ENCODE measurements at places on chromosomes 6 and 20. TPM values are rescaled to one million over a fixed set of nuclear protein-coding genes. Genes with fewer than 3 reads are reported as not detected.

The PAK5 gene
- 1.6 TPM for total RNA-seq

The MYB gene
- total RNA-seq: 3.3 TPM

The HLA-DOB gene
- total RNA-seq: 2.6 TPM

The MATN4 gene
- 0.06 TPM for total RNA-seq

The IL20RA gene
- not detected for total RNA-seq

DNA sequence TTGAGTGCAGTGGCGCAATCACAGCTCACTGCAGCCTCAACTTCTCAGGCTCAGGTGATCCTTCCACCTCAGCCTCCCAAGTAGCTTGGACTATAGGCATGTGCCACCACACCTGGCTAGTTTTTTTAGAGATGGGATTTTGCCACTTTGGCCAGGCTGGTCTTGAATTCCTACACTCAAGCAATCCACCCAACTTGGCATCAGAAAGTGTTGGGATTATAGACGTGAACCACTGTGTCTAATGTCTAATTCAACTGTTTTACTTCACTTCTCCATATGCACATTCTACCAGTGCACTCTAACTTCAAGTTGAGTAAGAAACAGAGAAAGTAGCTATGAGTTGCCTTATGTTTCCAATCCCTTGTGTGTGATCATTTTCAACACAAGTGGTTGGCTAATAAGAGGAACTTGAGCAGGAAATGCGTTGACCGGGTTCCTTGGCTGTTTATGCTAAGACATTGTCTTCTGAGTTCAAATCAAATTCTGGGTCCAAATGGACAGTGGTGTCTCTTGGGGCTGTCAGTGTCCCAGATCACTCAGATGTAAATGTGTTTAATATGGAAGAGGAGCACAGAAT, 23.9 kb downstream of the ZNF337 start:
- no peak for DNase-seq
- H3K4me3 ChIP-seq: no peak overlapping the region
- H3K4me1 ChIP-seq: no peaks in the 10 kb centered on the region
- H3K27ac ChIP-seq: no peak overlapping the region

DNA sequence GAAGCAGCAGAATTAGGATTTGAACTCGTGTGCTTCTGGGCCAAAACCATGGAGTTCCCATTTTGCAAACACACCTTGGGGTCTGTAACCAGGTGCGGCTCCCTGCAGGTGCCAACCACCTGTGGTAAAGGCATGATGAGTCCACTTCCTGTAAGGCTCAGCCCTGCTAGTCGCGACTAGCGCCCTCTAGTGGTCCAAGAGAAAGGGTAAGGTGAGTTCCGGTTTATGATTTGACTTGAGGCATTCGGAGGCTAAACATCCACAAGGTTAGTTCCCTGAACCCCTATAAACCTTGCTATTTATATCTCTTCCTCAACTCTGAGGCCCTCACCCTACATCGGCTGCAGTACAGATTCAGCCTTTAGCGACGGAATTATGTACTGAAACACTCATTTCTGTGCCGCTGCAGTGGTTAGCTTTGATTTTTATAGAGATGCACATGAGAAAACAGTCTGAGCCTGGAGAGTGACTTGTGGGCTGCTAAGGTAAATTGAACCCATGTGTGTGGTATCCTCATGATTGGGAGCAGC, 173.4 kb downstream of the PLCB1 start:
- H3K27me3 ChIP-seq: no peaks in the 10 kb centered on the region
- H3K4me3 ChIP-seq: no peak overlapping the region
- DNase-seq: peak; percentile 75
- peaks cover 58% of the 10 kb centered on the region for H3K4me1 ChIP-seq
- no peak overlapping the region for H3K27ac ChIP-seq

DNA sequence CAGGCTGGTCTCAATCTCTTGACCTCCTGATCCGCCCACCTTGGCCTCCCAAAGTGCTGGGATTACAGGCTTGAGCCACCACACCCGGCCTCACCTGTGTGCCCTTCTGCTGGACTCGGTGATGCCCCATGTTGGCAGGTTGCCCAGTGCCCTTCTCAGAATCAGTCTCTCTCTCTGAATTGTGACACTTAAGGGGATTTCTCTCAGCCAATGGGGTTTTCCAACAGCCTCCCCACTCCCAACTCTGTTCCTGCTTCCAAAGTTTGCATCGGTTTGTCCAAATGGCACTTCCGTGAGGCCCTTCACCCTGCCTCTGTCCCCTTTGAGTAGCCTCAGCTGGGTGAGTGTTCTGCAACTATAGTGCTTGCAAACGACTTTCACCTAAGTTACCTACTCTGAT, 3.1 kb upstream of the MRPS10 start:
- H3K27ac ChIP-seq: no peak overlapping the region
- H3K4me3 ChIP-seq: no peak overlapping the region
- peaks cover 6% of the 10 kb centered on the region for H3K4me1 ChIP-seq

DNA sequence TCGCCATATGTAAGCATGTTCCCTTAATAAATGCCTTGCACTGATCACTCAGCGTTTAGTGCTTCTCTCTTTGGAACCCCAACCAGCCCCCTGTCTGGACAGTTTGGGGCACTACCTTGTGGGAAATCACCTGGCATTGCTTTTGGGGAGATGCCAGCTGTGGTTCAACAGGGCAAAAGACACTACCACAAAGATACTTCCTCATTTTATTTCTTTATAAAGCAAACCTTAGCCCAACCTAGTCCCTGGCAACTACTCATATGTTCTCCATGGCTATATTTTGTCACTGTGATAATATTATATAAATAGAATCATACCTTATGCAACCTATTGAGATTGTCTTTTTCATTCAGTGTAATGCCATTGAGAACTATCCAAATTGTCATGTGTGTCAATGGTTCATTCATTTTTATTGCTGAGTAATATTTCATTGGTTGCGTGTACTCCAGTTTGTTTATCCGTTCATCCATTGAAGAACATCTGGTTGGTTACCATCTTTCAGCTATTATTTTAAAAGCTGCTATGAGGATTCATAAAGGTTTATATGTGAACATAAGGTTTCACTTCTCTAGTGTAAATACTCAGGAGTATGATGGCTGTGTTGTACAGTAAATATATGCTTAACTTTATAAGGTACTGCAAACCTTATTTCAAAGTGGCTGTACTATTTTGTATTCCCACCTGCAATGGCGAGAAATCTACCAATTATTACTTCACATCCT, 114.8 kb downstream of the MOXD1 start:
- DNase-seq: no peak
- no peaks in the 10 kb centered on the region for H3K4me1 ChIP-seq
- H3K36me3 ChIP-seq: no peaks in the 10 kb centered on the region
- H3K4me3 ChIP-seq: no peak overlapping the region
- H3K27ac ChIP-seq: no peak overlapping the region
- H3K27me3 ChIP-seq: no peaks in the 10 kb centered on the region

DNA sequence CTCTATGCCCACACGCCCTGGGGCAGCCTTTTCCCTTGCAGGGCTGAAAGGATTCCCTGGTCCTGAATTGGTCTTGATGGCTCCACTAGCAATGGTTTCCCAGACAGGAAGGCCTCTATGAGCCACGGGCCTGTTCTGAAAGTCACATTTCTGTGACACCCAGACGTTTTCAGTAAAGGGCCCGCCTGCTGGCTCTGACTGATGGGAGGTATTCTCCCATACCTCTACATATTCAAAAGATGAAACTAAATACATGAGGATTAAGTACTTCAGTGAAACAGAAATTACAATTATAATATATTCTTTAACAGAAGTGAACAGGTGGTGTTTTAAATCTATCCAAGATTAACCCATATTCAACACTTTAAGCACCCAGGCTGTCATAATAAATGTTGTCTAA, 629.8 kb downstream of the CDH26 start:
- no peaks in the 10 kb centered on the region for H3K36me3 ChIP-seq
- no peaks in the 10 kb centered on the region for H3K27me3 ChIP-seq
- DNase-seq: no peak

- DNase-seq: no peak
- H3K36me3 ChIP-seq: no peaks in the 10 kb centered on the region
- no peak overlapping the region for H3K27ac ChIP-seq
- H3K4me3 ChIP-seq: no peak overlapping the region
- no peaks in the 10 kb centered on the region for H3K4me1 ChIP-seq
Measured at GRCh38 chr20:49351775-49352174, 73.9 kb upstream of the ZNFX1 start.

- H3K27me3 ChIP-seq: no peaks in the 10 kb centered on the region
- H3K4me3 ChIP-seq: no peak overlapping the region
- H3K4me1 ChIP-seq: no peaks in the 10 kb centered on the region
Measured at GRCh38 chr6:54910921-54911320, 64.3 kb downstream of the FAM83B start.

DNA sequence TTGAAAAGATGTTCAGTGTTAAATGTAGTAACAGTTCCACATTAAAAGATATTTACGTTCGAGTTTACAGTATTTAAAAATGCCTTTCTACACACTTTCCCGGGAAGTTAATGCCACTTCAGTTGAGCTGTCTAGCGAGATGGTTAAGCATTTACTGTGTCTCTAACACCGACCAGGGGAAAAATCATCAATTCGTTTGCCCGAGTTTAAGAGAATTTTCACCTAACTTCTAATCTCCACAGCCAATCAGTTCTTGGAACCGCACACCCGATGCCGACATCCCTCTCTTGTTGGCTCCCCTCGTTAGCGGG, 58.2 kb downstream of the FAM217A start:
- peaks cover 25% of the 10 kb centered on the region for H3K4me1 ChIP-seq
- peak overlapping the region; percentile 94 for H3K4me3 ChIP-seq
- DNase-seq: no peak
- peak overlapping the region; percentile 96 for H3K27ac ChIP-seq

DNA sequence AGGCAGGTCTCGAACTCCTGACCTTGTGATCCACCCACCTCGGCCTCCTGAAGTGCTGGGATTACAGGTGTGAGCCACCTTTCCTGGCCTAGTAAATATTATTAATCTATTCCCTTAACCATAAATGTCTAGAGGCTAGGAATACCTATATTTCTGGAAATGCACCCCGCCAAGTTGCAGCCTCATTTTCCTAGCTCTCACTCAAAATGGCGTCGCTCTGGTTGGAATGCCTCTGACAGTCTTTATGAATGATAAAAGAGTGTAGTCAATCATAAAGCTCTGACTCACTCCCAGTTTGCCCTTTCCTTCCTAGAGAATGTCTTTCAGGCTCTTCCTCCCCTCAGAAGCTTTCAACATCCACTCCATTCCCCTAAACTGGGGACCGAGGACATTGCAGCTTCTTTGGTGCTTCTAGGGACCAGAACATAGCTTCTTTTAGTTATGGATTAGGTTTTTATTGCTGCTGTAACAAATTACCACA, 14.1 kb upstream of the TRIM26 start:
- no peak for DNase-seq
- H3K27me3 ChIP-seq: no peaks in the 10 kb centered on the region
- no peak overlapping the region for H3K27ac ChIP-seq
- no peaks in the 10 kb centered on the region for H3K36me3 ChIP-seq
- H3K4me1 ChIP-seq: peaks cover 8% of the 10 kb centered on the region

DNA sequence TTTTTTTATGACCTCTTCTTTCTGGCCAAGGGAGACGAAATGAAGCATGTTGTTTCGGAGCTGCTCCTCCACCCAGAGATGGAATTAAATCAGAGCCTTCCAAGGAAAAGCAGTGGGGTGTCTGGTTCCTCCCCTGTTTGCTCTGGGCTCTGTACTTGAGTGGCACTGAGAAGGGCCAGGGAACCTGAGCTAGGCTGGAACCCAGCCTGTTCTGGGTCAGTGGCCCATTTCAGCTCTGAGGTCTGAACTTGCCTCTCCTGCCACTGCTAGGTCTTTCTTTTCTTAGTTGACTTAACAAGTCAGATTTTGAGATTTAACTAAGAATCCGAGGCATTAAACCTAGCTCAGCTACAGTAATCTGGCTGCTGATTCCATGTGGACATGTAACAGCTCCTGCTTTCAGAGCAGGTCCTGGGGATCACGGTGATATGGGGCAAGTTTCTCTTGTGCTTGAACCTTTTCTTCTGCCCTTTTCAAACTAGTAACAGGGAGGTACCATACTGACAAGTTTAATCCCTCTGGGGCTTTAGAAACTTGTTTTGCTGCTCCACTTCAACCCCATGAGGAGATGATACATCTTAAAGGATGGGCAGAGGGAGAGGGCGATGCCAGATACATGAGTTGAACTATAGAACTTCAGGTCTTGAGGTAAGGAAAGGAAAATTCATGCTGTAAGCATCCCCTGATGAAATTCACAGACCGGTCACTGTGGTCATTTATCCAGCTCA, 101.1 kb downstream of the SLC24A3 start:
- no peak overlapping the region for H3K27ac ChIP-seq
- no peak for DNase-seq
- no peaks in the 10 kb centered on the region for H3K36me3 ChIP-seq

DNA sequence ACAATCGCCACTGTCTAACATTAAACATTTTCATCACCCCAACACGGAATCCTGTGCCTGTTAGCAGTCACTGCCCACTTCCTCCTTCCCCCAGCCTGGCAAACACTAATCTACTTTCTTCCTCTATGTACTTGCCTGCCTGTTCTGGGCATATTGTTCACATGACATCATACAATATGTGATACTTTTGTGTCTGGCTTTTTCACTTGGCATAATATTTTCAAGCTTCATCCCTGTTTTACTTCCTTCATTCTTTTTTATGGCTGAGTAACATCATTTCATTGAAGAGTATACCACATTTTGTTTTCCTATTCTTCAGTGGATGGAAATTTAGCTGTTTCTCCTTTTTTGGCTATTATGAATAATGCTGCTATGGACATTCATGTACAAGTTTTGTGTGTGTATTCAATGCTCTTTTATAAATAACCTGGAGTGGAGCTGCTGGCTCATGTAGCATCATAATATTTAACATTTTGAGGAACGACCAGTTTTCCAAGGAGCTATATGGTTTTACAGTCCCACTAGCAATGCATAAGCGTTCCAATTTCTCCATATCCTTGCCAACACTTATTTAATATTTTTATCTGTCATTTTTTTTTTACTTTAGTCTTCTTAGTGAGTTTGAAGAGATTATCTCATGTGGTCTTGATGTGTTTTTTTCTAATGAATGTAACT, 360.1 kb downstream of the HDGFL1 start:
- H3K36me3 ChIP-seq: no peaks in the 10 kb centered on the region
- no peaks in the 10 kb centered on the region for H3K27me3 ChIP-seq
- H3K4me1 ChIP-seq: peaks cover 3% of the 10 kb centered on the region

DNA sequence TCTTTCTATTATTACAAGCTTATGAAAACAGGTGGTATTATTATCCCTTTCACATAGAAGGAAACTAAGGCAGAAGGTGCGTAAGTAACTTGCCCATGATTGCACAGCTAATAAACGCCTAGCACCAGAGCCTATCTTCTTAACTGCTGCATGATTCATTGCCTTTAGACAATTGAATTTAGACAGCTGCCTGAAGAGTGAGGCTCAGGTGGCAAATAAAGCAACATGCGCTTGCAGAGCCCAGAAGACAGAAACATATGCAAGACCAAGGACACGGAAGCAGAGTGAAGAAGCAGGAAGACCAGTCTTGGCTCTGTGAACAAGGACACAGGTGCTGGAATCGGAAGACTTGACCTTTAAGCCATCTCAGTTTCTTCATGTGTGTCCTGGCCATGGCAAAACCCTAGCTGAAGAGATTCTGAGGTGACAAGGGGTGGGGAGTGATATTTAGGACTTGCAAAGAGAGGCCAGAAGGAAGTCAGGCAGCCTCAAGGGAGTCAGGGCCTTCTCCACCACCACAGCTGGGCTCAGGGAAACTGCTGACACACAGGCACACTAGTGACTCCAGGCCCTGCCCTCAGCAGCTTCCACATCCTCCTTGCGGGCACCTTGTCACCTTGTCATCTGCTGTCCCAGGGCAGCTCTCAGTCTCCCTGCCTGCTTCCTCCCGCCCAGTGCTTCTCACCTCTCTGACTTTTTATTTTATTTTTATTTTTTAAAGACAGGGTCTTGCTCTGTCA, 91.7 kb upstream of the SLC22A16 start:
- no peaks in the 10 kb centered on the region for H3K27me3 ChIP-seq
- no peak overlapping the region for H3K4me3 ChIP-seq
- no peak for DNase-seq
- H3K4me1 ChIP-seq: no peaks in the 10 kb centered on the region
- no peaks in the 10 kb centered on the region for H3K36me3 ChIP-seq
- H3K27ac ChIP-seq: no peak overlapping the region

Data from neural progenitor cell (in vitro differentiated cells).